ENCODE measurements at places on chromosomes 3 and 15.

DNA sequence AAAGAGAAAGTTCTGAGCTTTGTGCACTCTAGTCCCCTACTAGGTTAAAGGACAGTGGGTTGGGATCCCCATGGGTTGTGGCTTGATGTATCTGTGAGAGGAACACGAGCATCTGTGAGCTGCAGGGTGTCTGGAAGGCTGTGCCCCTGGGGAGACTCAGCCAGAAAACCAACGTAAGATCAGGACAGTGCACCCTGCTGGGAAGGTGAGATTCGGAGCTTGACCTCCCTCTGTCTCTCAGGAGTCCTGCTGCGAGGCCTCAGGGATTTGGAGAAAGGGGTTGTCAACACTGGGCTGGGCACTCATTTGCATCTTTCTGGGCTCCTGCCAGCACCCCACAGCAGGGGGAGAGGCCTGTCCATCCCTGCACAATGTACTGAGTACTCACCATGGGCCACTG lies 15.2 kb downstream of the ANKRD63 start:
- no peak for DNase-seq

GRCh38 chr3:101807888-101808287 lies 28.9 kb downstream of the NXPE3 start:
- no peak for DNase-seq

DNA sequence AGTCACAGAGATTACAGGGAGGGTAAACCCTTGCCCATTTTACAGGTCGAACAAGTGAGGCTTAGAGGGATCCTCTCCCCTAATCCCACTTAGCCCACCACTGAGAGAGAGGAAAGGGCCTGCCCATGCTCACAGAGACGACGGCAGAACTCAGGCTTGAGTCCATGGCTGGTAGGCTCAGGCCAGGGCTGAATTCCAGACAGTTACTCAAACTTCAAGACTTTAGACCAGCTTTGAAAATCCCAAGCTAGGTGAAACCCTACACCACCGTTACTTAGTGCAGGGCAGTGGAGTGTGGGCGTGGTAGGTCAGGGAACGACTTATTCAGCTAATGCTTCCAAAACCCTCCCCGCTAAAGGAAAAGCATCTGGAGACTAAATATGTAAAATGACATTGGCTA lies 16.4 kb downstream of the GRIP2 start:
- DNase-seq: no peak

- DNase-seq: no peak
These were observed 19.2 kb downstream of the SLC15A2 start for GRCh38 chr3:121913305-121913990.

DNA sequence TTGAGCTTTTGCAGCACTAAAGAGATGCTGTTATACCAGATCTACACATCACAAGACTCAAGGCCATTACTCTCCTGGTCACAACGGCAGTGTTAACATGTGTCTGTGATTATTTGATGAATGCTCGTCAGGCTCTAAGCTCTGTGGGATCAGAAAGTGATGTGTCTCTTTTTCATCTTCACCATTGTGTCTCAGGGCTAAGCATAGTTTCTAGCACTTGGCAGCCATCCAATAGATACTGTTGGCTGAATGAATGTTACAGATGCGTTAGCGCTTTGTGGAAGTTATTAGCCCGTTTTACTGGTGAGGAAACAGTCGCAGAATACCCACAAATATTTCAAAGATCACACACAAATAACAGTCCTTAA lies 1.2 kb upstream of the FAM81A start:
- no peak for DNase-seq

- no peak for DNase-seq
These were observed 116.6 kb upstream of the IQSEC1 start for GRCh38 chr3:13189639-13190377.

- DNase-seq: peak; percentile 70
These were observed 51.8 kb upstream of the GATM start for GRCh38 chr15:45429941-45430792.

DNA sequence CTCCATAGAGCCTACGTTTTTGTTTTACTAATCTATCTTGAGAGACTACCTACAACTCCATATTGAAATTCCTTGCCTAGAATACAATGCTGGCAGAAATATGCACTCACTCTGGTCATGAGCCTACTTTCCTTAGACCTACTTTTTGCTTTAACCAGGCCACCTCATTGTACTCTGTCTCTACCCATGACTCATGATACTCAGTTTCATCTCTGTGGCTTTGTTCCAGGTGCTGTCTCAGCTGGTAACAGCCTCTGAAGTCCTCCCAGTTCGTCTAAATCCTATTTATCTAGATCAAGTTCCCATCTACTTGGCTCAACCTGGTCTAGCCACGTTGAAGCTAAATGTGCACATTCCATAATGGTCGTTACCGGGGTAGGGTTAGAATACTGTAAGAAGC lies 536.4 kb downstream of the RSL24D1 start:
- no peak for DNase-seq

GRCh38 chr3:66453651-66454463 lies 47.0 kb downstream of the LRIG1 start:
- DNase-seq: no peak

DNA sequence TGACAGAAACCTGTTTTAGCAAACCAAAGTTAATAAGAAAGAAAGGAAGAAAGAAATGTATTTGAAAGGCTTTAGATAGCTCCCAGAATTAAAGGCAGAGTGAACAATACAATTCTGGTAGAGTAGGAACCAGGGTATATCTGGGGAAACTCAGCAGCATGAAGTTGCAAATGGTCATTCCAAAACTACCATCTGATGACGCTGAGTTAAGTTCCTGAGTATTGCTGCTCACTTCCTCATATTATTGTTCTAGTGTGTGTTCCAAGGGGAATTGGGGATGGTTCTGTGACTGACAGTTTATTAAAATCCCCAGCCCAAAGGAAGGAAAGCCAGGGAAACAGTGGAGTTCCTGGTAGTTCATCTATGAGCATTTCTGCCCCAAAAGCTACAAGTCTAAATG lies 88.3 kb upstream of the FRMD4B start:
- no peak for DNase-seq

DNA sequence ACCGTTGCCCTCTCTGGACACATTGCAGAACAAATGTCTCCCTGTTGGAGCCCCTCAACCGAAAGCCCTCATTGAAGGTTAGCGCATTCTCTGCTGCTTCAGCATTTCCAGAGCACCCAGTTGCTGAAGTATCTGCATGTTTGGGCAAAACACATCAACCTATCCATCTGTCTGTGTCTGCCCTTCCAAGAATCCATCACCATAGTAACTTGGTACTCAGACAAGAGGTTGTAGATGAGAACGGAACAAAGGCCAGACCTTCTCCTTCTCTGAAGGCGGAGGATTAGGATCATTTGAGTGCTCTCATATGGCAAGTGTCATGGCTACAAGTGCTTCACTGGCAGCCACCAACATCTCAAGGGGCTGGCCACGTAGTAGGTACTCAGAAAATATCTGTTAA lies 23.1 kb upstream of the RHO start:
- DNase-seq: no peak

DNA sequence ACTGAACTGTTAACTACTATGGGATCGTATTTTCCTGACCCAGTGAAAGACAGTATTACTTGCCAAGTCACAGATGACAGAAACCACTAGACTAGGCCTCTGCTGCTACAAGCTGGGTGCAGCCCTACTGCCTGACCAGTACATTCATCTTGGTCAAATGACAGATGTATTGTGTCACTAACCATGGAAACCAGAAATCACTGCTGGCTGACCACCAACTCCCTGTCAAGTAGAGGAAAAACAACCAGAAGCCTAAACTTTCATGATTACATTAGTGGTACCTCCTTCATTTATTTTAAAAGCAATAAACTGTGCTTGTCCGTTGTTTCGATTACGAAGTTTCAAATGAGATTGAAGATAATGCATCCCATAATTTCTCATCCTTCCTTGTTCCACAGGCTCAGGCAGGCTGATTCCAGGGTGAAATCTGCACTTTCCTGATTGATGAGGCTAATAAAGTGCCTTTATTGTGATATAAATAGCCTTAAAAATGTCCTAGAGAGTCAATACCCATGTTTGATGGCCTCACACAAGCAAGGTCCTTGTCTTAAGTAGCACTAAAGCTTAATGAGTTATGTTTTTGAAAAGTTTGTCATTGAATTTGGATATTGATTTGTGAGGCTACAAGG lies 309.7 kb downstream of the LSAMP start:
- DNase-seq: no peak

DNA sequence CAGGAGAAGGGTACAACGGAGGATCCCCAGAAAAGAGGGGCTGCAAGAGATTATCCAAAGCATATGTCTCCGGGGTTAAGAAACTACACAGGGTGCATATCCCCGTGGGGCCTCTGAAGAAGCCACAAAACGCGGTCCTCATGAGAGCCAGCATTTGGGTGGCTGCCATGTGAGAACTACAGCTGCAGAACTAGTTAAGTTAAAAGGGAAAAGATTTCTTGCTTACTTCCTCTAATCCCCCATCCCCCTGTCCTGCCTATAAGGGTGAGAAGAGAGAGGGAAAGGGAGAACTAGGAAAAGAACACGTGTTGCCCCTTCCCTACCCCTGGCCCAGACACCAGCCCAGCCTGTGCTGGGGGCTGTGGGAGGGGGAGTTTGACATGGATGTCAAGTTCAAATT lies 70.4 kb upstream of the PCSK6 start:
- no peak for DNase-seq

GRCh38 chr15:69089258-69089657 lies 71.2 kb upstream of the GLCE start:
- DNase-seq: no peak

- no peak for DNase-seq
These were observed 923.7 kb downstream of the EPHA3 start for GRCh38 chr3:90031121-90031520.

DNA sequence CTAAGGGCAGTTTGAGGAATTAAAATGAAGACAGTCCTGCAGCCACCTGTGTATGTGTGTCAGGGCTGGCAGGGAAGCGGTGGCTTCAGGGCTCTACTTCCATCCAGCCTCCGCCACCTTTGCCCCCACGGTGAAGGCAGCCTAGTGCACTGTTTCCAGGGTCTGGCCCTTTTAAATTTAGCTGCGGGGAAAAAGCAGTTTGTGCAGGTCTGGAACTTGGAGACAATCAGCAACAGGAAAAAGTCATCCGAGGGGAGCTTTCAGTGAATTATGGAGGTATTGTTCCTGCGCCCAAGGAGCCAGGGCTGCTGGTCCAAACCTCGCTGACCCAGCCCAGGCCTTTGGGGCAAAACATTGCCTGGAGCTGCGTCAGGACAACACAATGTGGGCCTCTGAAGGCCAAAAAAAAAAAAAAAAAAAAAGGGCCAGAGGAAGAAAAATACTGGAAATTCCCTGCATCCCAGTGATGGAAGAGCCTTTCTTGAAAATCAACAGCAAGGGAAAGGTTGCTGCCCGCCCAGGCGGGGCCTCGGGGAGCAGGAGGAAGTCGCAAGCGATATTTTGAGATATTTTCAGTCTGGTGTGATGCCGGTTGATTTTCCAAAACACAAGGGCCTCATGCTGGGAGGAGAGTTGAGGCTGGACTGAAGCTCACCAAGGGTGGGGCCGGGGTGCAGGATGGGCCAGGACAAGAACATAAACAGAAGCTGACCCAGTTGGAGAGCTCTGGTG lies 25.5 kb upstream of the FGD5 start:
- no peak for DNase-seq

- no peak for DNase-seq
These were observed 10.7 kb downstream of the CCDC32 start for GRCh38 chr15:40554161-40554525.

DNA sequence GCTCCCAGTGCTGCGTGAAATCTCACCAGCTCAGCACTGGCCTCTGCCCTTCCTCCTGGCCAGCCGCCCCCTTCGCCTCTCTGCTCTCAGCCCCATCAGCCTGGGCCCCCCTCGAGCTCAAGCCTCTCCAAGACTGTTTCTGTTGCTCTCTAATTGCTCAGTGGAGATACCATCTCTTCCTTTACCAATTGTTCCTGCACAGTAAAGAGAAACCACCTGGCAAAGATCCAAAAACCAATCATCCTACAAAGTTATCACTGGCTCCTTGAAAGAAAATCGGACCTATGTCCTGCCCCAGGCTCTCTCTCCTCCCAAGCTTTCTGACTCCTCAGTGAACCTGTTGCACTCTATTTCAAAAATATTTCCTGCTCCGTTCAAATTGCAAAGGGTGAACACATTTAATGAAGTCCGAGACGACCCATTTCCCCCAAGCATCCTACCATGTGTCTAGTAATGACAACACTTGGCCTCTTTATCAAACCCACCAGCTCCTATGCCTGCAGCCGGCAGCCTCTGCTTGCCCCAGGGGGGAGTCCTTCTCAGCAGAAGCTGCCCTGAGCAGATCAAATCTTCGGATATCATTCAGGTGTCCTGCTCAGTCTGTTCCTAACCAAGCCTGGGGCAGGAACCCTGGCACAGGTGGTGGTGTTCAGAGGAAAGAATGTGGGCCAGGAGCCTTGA lies 53.7 kb upstream of the FAM174B start:
- DNase-seq: no peak

DNA sequence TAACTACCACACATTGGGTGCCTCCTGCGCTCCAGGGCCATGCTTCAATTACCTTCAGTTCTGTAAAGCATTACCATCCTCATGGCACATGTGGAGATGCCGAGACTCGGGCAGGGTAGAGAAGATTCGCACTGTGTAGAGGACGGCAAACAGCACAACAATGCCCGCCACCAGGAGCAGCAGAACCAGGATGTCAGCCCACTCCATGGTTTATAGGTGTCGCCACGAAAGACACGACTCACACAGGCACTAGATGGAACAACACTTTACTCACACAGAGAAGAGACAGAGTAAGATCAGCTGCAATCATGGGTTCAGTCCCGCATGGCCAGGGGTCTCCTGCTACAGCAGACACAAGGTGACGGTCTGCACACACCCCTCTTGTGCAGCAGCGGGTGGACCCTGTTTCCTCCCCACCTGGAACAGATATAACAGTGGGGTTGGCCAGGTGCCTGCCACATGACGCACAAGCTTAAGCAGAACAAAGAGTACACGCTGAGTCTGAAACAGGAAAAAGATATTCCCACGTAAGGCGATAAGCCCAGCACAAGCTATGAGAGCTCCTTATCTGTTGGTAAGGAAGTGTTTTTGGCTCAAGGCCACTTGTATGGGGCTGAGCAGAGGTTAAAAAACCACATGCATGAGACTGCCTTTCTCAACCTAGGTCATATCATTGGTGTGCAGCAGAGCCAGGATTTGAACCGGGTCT lies 2.5 kb upstream of the TBC1D21 start:
- DNase-seq: no peak

- no peak for DNase-seq
These were observed 919.3 kb downstream of the TUSC7 start for GRCh38 chr3:117628823-117629291.

GRCh38 chr15:100972975-100973350 lies 53.8 kb downstream of the LRRK1 start:
- DNase-seq: no peak

- DNase-seq: no peak
These were observed 259.1 kb downstream of the PTPRG start for GRCh38 chr3:61820306-61820992.

- no peak for DNase-seq
These were observed 3.4 kb downstream of the AMOTL2 start for GRCh38 chr3:134370611-134371531.

GRCh38 chr3:88462230-88462629 lies 312.5 kb downstream of the C3orf38 start:
- DNase-seq: no peak

DNA sequence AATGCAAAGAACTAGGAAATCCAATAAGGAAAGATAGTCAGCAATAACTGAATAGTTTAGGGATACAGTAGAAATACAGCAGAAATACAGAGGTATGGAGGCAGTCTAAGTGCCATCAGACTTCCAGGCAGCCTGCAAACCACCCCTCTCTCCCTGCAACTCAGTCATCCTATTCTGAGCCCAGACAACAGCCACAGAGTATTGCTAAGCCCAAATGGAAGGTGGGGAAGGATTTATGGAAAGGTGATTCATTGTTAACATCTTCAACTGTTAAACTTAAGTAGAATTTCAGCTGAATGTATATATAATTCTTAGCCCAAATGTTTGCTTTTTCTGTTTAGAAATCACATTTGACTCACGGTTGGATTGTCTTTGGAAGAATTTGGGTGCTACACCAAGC lies 300.4 kb downstream of the RBMS3 start:
- DNase-seq: no peak
